ENCODE measurements at places on chromosomes 12 and 14. TPM values are rescaled to one million over a fixed set of nuclear protein-coding genes. Genes with fewer than 3 reads are reported as not detected.

The FSCB gene
- not detected for total RNA-seq

The RPGRIP1 gene
- total RNA-seq, result not detected

The SLC5A8 gene
- total RNA-seq, result not detected

The MYF6 gene
- total RNA-seq, result not detected

The CFAP54 gene
- 0.33 TPM for total RNA-seq

The KERA gene
- total RNA-seq, result not detected

The OLR1 gene
- total RNA-seq, result not detected

The TPPP2 gene
- not detected for total RNA-seq

DNA sequence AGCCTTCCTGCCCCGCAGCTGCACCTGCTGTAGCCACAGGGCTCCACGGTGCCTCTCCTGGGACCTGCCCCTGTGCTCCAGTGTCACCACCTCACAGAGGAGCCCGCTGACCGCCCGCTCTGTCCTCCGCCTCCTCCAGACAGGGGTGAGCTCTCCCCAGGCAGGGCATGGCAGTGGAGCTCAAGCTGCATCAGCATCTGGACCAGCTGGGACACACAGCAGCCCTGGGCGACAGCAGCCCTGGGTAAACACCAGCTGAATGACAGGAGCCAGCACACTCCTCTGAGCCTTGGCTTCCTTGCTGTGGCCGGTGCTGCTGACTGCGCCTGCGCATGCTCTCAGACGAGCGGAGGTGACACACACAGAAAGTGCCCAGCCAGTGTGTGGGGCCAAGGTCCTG is 22.0 kb downstream of the CHGA start:
- no peak for DNase-seq

DNA sequence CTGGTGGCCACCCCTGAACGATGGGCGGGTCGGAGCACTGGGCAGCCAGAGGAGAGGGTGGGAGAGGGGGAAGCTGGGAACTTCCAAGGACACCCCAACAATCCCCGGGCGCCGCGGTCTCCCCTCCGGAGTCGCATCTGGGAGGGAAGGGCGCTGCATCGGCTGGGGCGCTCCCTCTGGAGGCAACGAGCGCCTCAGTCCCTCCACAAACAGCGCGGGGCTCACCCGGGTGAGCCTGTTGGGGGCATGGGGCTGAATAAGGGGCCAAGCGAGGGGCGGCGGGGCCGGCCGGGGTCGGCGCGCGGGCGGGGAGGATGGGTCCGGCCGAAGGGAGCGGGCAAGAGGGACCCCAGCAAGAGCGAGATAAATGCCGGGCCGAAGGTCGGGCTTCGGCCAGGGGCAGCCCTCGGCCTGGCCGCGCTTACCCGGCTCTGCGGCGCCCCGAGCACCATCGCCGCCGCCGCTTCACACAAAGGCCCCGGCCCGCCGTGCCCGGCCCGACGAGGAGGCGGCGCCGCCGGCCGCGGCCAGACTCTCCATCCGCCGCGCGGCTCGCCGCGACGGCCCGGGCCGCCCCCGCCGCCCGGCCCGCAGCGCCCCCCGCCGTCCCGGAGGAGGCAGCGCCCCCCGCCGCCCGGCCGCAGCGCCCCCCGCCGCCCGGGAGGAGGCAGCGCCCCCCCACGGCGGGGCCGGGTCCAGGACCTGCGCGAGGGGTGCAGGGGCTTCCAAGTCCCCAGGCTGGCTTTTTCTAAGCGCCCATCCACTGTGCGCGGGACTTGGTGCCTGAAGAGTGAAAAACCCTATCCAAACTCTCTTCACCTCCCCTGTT is at the start of gene ZBTB39:
ZBTB39 (minus strand) TSS at position 567 of the 829 bp plus-strand sequence. CDS start 1,629 bp downstream, outside the sequence.
- DNase-seq, result peak; percentile 70

- DNase-seq, result no peak
These were observed 50.7 kb downstream of the RBMS2 start for GRCh38 chr12:56572288-56572687.

DNA sequence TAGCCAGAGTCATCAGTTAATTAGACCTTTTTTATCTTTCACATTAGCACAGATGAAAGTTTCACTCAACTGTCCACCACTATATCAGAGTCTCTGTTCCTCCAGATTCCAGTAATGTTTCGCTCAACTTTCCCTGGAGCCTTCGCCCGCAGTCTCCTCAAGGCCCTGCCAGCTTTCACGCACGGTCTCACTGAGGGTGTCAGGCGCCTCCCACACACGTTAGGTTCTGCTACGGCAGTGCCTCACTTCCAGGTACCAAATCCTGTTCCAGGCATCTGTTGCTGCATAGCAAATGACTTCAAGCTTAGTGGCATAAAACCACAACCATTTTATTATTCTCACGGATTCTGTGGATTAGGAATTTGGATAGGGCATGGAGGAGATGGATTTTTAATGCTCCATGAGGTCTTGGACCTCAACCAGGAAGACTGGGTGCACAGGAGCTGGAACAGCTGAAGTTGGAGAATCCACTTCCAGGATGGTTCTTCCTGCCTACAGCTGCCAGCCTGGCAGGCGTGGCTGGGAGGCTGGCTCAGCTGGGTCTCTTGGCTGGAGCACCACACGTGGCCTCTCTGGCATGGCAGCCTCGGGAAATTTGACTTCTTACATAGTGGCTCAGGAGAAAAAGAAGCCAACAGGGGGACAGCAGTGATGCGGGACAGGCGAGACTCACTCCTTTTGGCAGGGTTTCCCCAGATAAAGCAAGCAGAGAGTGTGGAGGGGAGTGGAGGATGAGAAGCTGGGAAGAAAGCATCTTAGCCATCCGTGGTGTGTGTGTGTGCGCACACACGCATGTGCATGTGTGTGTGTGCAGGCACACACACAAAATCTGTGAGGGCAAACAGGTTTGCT is 21.3 kb upstream of the BCDIN3D start:
- DNase-seq, result peak; percentile 36

GRCh38 chr12:54622463-54623183 is 12.1 kb downstream of the LACRT start:
- no peak for DNase-seq

- DNase-seq, result no peak
These were observed 82.4 kb downstream of the PIK3C2G start for GRCh38 chr12:18343708-18344107.

DNA sequence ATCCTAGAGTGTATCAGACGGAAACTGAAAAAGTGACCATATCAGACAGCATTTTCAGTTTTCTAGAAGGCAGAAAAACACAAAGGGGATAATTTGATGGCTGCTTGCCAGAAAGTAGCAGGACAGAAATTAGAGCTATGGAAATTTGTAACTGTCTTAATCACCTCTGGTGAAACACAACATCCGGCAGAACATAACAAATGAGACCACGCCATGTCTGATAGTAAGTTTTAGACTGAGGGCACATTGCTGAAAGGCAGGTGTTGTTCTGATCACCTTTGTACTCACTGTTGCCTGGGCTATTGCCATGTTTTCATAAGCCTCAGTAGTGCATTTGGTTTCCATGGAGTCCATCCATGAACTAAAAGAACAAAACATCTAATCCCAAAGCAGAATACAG is 290.3 kb downstream of the PAWR start:
- DNase-seq, result no peak

DNA sequence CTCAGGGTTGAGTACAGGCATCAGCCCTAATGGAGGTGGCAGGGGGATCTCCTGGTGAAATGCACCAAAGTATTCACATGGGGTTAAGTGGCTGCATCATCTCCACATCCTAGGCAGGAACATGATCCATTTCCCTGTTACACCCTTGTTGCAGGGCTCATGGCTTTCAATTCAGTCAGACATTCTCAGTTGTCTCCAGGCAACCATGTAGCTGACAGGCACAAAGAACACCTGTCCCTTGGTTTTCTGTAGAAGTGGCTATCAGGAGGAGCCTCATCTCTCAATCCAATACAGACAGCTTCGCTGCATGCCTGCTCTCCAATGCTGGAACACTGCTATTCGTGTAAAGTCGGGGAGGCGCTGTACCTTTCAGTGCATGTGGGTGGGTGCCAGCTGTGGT is 299.0 kb upstream of the FOXG1 start:
- no peak for DNase-seq
